ENCODE measurements at places on chromosomes 6 and 20.
A peak's percentile ranks its signal among the peaks of the same experiment; 100 is the strongest.

DNA sequence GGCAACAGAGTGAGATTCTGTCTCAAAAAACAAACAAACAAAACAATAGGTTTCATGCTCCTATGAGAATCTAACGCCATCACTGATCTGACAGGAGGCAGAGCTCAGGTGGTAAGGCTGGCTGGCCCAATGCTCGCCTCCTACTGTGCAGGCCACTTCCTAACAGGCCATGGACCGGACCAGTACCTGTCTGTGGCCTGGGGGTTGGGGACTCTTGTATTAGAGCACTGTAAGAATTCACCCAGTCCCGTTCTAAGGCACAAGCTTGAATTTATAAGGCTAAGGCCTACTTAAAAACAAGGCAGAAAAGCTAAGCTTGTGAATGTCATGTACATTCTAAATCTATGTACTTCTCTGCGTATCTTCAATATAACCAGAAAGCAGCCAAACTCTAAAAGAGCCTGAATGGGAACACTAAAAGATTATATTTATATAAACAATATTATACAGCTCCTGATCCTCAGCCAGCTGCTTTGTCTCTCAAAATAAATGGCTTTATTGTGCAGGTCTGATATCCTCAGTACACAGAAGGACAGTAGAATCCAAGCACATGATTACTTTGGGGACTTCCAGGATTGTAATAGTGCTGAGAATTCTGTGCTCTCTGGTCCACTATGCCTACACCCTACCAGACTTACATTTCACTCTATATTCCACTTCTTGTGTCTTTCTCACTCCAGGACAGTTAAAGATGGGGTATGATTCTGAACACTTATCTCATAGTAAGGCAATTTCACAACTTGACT lies 64.5 kb upstream of the DST start:
- DNase-seq = no peak

DNA sequence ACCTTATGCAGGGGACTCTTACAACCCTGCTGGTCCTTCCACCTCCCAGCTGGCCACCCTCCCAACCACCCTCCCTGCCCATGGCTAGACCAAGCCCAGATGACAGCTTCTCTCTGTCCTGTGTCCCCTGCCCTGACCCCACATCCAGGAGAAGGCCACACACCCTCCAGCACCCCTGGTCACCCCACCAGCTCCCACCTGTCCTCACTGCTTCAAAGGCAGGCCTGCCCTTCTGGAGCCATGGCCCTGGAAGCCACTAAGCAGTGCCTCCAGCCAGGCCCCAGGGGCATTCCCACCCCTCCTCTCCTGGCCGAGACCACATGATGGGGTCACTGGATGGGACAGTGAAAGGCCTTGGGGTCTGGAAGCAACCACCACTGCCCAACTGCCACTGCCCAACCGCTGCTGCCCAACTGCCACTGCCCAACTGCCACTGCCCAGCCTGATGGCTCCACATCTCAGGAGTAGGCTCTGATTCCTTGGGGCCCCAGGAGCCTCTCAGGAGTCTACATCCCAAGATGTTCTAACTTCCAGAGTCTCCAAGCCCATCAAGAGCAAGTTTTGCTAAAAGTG lies 30.5 kb downstream of the UBD start:
- DNase-seq = no peak

DNA sequence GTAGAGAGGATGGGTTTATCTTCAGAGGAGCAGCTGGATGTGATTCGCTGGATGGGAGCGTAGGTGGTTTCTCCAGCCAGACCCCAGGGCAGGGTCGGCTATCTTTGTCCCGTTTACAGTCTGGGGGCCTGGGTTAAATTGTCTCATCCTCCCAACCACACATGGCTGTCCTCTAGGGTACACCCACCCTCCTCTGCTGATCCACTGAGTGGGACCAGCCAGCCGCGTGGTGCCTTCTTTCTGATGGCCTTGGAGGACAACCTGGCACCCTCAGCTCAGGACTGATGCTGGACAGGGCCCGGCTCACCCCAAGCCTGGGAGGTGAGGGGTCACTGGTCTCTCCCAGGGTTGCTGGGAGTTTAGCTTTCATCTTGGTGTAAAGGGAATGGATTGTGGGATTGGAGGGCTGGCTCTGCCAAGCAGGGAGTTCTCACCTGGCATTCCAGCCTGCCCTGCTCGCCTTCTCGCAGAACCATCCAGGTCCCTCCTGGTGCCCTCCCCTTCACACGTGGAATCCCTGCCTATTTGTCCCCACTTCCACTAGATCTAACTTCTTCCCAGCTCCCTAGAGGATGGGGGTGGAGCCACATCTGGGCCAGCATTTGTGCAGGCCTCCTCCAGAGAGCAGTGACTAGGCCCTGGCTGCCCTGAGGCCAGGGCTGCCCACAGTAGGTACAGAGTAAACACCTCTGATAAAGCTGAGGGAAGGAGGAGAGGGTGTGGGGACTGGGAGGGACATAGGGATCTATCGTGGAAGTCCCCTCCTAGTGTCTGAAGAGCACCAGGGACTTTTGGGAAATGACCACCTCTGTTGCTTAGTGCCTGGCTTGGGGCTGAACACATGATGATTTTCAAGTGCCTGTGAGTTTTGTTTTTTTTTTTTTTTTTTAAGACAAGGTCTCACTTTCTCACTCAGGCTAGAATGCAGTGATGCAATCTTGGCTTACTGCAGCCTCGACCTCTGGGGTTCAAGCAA lies 1.6 kb downstream of the ITPR3 start:
- no peak for DNase-seq

GRCh38 chr20:13638162-13638495 lies 603 bp downstream of the TASP1 start:
- no peak for DNase-seq

GRCh38 chr20:36778831-36779655 lies 5.5 kb upstream of the DSN1 start:
- DNase-seq = no peak

DNA sequence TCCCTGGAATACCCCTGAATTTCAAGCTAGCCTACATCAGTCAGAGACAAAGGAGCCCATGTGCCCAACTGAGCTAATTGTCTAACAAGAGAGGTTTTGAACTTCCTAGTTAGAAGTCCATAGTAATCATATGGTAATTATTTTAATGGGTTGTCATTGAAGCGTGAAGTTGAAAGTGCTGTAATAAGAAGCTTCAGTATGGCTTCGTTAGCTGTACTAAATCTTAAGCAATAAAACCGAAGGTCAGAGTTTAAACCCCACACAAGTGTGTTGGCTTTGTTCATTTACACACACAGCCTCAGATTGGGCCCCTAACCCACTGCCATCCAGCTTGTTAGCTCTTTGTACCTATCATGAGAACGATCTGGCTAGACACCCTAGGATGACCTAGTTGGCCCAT lies 195.6 kb upstream of the RIN2 start:
- DNase-seq = no peak

GRCh38 chr20:52191132-52191915 lies at the start of gene ZFP64:
Gene ZFP64 (minus strand): TSS chr20:52191779. CDS start chr20:52191636, 143 bp downstream.
- peak; percentile 76 for DNase-seq

GRCh38 chr20:5480824-5481600 lies 164.3 kb upstream of the PROKR2 start:
- no peak for DNase-seq

DNA sequence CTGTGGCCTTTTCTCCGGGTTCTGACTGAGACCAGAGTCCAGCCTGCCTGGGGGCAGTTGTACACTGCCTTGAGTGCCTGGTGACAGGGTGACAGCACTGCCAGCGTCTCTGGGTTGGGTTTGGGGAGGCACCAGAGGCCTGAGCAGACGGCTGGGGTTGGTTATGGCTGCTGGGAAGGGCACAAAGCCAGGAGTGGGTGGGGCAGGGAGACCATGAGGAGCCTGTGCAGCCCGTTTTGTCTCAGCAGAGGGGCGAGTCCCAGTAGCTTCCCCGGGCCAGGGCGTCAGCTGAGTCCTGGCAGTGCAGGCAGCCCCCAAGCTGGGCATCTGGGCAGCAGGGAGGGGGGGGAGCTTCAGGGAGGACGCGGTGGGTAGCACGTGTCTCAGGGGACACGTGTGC lies 15.3 kb upstream of the SULF2 start:
- DNase-seq = no peak

DNA sequence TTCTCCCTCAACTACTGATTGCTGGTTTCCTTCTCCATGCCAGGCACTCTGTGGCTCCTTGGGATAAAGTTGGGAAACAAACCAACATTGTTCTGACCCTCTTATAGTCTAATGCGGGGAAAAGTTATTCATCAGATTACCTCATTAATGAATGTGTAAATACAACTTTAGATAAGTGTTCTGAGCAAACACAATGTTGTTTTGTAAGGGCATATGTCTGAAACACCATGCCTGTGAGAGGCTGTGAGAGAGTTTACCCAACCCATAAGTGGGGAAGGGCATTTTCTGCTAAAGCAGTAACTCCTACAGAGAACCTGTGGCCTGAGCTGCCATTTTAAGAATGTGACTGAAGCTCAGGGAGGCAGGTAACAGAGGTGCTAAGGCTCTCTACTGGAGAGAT lies 283.5 kb downstream of the KHDC1L start:
- no peak for DNase-seq

DNA sequence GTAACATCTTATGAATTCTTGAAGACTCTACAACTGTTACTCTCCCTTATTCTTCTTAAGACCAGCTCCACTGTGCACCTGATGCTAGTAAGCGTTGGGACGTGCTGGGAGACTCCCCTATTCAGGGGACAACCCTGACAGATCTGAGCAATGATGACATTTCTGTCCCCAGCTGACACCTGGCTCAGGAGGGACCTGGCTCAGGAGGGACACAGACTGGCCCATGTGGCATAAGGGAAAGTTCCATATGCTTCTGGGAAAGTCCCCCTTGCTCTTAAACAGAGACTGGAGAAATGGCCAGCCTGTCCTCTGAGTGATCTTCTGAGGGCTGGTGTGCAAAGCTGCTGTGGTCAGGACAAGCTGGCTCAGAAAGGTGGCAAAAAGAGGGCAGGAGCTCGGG lies 10.0 kb upstream of the CD93 start:
- DNase-seq = no peak

DNA sequence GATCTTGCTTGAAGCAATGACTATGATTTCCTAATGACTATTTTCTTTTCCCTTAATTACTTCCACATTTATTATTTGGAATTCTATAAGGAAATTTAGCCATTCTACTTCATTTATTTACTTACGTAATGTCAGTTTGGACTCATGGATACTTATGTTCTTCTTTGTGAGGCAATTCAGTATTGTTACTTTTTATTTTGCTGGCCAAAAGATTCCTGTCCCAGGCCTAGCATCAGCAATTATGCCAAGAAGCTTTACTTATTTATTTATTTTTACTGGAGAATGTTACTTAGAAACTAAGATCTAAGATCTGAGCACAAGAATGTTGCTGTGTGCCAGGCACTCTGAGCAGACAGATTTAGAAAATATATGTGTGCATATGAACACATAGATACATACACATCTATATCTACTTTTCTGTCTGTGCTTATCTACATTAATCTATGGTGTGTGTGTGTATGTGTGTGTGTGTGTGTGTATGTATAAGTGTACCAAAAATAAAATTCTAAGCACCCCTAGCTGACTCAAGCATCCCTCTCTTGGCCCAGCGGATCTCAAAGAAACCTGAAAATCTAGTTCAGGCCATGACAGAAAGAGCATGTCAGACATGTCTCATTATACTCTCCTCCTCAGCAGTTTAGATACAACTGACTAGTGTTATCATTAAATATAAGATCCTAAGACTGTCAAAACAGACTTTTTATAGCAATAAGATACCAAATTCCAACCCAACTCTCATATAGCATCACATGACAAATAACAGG lies 640.0 kb upstream of the GJE1 start:
- no peak for DNase-seq

- no peak for DNase-seq
Observed at GRCh38 chr6:139927236-139927635, 552.8 kb upstream of the CITED2 start.

- DNase-seq = no peak
Observed at GRCh38 chr6:7136859-7137334, 29.1 kb downstream of the RREB1 start.

- no peak for DNase-seq
Observed at GRCh38 chr6:16901782-16902181, 140.5 kb upstream of the ATXN1 start.

DNA sequence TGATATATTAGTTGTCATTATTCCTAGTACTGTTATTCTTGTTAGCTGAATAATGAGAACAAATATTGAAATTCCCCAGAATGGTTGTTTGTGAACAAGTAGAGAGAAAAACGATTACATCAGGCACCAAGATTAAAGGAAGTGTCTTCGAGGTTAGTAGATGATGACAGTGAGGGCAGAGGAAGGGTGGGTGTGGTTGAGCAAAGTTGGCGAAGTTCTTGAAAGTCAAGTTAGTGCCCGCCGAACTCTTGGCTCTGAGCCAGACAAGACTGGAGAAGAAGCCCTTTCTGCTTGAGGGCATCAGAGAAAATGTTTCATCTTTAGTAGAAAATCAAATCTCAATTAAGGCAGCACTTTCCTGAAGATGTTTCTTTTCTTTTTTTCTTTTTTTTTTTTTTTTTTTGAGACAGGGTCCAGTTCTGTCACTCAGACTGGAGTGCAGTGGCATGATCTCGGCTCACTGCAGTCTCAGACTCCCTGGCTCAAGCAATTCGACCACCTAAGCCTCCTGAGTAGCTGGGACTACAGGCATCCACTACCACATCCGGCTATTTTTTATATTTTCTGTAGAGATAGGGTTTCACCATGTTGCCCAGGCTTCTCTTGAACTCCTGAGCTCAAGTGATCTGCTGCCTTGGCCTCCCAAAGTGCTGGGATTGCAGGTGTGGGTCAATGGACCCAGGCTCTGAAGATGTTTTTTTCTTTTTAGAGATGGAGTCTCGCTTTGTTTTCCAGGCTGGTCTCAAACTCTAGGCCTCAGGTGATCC lies 77.1 kb downstream of the SGK1 start:
- DNase-seq = no peak

DNA sequence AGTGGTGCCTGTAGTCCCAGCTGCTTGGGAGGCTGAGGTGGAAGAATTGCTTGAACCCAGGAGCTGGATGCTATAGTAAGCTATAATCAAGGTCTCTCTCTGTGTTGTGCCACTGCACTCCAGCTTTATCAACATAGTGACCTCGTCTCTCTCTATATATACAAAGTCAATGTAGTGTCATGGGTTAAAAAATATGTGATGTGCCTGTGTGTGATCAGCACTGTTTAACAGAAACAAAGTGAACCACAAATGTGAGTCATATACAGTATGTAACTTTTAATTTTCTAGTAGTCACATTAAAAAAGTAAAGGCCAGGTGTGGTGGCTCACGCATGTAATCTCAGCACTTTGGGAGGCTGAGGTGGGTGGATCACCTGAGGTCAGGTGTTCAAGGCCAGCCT lies 85.3 kb upstream of the RNF24 start:
- no peak for DNase-seq
